ENCODE measurements at places on chromosomes 16 and 17.

DNA sequence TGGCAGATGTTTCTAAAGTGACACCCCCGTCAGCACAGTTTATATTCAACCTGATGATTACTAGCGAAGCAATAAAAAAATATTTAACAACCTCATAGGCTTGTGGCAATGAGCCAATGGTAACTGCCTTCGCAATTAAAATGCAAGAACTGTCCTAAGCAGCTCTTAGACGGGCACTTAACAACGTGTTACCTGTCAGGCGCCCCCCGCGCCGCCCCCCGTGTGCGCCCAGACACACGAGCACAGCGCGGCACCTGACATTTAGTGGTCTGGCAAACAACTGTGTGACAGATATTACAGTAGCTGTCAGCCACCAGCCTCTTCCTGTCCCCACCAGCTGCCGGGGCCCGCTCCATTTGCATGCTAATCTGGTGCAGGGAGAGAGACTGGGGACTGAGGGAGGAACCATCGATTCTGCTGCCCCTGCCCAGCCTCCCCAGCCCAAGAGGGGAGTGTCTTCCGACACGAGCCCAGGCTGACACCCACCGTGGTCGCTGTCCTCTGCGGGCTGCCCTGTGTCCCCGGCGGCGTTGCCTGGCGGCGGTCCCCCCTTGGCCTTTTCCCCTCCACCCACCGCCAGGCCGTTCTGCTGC, 12.7 kb downstream of the NDUFAF8 start:
- peak; percentile 58 for DNase-seq

- no peak for DNase-seq
These were observed 456.2 kb upstream of the DYNLRB2 start for GRCh38 chr16:80084614-80085013.

DNA sequence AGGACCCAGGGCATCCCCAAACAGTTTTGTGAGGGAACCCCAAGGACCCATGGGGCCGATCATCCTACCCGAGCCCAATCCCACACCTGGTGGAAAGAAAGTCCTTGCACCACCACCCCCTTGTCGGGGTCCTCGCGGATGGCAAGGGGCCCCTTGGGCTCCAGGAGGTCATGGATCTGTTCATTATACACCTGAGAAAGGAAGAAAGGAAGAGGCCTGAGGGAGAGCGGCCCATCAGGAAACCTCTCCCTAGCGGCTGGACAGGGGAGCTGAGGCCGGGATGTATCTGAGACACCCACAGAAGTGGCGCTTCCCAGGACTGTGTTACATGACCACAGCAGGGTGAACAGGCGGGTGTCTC, 12.8 kb downstream of the KIF18B start:
- DNase-seq, result no peak

- no peak for DNase-seq
These were observed 83.1 kb downstream of the NT5M start for GRCh38 chr17:17386094-17386800.

GRCh38 chr17:689556-690275, 24.9 kb downstream of the VPS53 start:
- DNase-seq, result no peak

DNA sequence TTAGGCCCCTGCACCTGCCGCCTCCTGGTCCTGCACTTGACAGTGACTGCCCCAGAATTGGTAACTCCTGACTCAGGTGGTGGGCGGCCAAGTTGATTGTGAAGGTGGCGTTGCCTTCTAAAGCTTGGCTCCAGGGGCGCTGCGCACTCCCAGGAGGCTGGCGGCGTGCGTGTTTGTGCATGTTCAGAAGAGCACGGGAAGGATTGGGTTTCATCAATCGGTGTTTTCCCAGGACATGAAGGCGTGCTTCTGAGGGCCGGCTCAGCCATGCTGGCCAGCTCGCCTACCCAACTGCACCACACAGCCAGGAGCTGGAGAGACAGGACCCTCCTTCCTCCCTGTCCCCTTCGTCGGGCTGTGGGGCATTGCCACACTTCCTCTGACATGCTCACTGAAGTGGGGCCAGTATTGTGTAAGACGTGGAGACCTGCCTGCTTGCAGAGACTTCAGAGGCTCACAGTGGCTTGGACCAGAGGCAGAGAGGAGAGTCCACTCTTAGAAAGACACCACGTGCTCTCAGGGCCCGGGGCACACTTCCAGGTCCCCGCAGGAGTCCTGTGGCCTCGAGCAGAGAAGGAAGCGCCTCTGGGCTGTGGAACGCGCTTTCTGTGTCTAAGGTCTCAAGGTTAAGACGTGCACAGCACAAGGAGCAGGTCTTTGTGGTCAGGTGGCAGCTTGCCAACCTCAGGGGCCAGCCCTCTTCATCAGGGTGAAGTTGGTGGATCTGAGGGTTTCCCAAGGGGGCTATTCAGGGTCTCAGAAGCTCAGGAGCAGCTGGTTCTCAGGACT, 2.8 kb downstream of the RAB40C start:
- DNase-seq, result no peak

- no peak for DNase-seq
These were observed 112.2 kb downstream of the VPS53 start for GRCh38 chr17:602436-602835.

- DNase-seq, result no peak
These were observed 764.7 kb upstream of the KIF2B start for GRCh38 chr17:53058031-53058430.

GRCh38 chr16:87976665-87977064, 25.4 kb downstream of the BANP start:
- DNase-seq, result no peak

- DNase-seq, result no peak
These were observed 23.2 kb downstream of the PIEZO1 start for GRCh38 chr16:88761830-88762229.

DNA sequence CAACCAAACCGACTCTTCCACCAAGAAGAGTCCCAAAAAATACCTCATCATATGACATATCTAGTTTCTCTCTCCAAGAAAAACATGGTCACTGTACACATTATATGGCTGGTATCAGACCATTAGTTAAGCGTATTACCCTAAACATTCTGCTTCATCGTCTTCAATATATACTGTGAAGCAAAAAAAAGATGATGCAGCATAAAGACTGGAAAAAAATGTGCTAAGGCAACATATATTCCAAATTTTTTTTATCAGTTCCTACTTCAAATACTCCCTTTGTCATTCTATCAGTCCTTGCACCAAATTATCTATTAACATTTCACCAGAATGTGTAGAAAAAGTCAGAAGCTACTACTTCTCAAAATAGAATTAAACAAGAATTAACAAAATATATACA, 42.9 kb downstream of the STX8 start:
- DNase-seq, result no peak

DNA sequence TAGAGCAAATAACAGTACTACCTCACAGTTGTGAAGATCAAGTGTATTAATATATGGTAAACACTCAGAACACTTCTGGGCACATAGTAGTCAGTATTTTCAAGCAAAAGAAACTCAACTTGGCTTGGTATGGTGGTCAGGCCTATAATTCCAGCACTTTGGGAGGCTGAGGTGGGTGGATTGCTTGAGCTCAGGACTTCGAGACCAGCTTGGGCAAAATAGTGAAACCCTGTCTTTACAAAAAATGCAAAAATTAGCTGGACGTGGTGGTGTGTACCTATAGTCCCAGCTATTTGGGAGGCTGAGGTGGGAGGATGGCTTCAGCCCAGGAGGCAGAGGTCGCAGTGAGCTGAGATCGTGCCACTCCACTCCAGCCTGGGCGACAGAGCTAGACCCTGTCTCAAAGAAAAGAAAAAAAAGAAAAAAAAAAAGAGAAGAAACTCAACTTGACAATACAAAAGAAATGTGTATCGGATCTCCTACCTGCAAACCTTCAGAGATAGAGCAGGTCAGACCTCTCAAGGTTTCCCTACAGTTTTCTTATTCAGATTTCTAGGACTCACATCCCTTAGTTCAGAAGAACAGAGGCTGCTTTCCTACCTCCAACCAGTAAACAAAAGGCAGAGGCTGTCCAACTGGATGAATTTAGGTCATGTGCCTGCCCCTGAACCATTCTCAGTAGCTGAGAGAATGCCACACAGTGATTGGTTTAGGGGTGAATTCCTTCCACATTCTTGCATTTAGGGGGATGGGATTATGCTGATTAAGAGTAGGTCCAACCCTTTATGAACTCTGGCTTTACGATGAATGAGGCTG, 1.7 kb upstream of the KPNA2 start:
- DNase-seq, result peak; percentile 93
